ENCODE measurements at places on chromosomes 4 and X. TPM values are rescaled to one million over a fixed set of nuclear protein-coding genes. Genes with fewer than 3 reads are reported as not detected.

SRPX gene
- total RNA-seq = 32.0 TPM

PARM1 gene
- total RNA-seq = 0.87 TPM

SLC25A31 gene
- not detected for total RNA-seq

SLITRK4 gene
- 1.7 TPM for total RNA-seq

CHIC2 gene
- 19.2 TPM for total RNA-seq

PAK3 gene
- 4.5 TPM for total RNA-seq

DNAAF6 gene
- not detected for total RNA-seq

SMIM43 gene
- total RNA-seq = 0.07 TPM

DNA sequence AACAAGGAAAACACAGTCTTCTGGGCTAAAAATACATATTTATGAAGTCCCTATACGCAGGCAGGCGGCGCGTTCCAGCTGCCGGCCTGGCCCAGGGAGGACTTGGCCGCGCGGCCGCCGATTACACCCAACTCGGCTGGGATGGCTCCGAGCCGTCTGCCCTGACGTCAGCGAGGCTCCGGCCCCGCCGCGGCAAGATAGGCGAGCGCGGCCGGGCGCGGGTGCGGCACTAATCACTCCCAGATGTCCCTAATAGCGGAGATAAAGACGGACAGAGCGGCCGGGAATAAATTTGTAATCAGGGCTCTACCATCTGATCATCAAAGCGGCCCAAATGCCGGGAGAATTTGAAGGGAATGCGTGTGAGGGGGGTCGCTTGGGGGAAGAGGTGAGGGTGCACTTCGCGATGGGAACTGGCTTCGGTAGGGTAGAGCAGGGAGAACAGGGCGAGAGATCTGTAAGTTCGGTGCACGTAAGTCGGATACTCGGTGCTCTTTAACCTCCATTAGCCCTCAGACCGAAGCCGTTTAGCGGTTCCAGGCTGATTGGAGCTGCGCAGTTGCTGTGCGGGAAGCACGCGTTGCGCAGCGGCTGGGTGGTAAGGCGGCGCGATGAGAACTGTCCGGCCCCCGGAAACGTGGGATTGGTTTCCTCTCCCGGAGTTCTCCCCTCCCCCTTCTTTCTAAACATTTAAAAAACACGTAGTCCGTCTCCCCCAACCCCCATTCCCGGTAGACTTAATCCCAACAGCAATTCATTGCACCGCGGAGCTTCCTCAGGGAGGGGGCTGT is 7.7 kb downstream of the HAND2 start:
- no peak for DNase-seq

GRCh38 chrX:88135735-88136134 is 611.3 kb upstream of the CPXCR1 start:
- DNase-seq = no peak

- DNase-seq = no peak
Measured at GRCh38 chrX:84363663-84364062, 138.6 kb downstream of the HDX start.

GRCh38 chr4:82753725-82754410 is 44.7 kb downstream of the SCD5 start:
- no peak for DNase-seq

DNA sequence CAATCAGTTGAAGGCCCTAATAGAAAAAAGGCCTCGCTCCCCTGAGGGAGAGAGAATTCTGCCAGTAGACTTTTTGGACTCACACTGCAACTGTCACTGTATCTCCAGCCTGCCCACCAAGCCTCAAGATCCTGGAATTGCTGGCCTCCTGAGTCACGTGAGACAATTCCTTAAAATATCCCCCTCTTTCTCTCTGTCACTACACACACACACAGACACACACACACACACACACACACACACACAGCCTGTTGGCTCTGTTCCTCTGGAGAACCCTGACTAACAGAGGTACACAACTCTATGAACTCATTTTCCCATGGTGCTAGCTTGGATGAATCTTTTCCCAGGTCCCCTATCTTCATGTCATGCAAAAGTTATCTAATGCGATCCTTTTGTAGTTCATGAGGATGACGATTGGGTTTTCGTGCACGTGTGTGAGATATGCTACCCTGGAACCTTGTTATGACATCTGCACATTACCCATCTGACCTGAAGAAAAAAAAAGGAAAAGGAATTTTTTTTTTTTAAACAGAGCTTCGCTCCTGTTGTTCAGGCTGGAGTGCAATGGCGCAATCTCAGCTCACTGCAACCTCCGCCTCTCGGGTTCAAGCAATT is 13.7 kb downstream of the CLRN2 start:
- DNase-seq = no peak

DNA sequence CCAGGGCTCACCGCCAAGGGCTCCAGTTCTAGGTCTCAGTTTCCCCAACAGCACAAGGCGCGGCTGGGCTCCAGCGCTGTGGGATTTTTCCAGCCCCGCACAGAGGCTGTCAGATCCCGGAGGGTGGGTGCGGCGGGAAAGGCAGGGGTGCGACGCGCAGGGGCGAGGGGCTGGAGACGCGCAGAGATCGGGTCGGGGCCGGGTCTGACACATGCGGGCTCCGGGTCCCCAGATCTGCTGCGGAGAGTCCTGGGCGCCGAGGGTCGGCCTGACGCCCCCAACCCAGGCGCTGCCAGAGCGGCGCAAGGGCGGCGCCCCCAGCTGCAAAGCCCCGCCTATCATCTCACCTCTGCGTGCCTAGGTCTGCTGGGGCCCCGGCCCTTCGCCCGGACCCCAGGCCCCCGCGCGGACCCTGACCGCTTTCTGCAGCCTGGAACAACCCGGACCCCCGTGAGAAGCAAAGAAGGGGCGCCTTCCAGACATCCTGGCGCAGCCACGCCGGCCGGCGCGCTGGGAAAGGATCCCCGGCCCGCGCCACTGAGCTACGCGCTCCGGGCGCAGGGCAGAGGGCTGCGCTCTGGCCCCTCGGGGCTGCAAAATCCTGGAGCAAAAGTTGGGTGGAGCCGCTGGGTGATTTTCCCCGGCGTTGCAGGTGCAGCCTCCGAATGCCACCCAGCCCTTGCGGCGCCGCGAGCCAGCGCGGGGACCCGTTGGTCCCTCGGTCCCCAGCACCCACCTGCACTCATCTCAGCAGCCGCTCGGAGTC is 486 bp downstream of the ABLIM2 start:
- no peak for DNase-seq

- DNase-seq = no peak
Measured at GRCh38 chrX:51893931-51894696, 691 bp downstream of the MAGED1 start.

GRCh38 chr4:185730849-185731608 is 81.0 kb downstream of the SORBS2 start:
- no peak for DNase-seq

DNA sequence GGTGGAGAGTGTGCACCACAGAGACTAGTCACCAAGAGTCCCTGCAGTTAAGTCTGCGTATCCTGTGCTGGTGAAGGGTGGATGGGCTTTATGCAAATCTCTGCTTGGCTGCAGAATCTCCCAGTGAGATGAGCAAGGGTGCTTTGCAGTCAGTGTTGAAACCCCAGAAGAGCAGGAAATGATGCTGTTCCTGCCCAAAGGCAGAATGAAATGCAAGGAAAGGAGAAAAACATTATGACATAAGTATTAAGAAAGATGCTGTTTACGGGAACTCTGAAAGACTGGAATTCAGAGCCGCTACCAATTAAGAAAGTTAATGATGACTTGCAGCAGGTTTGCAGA is 25.4 kb upstream of the ACSL1 start:
- no peak for DNase-seq

GRCh38 chr4:42610941-42611340 is 46.0 kb downstream of the ATP8A1 start:
- no peak for DNase-seq

DNA sequence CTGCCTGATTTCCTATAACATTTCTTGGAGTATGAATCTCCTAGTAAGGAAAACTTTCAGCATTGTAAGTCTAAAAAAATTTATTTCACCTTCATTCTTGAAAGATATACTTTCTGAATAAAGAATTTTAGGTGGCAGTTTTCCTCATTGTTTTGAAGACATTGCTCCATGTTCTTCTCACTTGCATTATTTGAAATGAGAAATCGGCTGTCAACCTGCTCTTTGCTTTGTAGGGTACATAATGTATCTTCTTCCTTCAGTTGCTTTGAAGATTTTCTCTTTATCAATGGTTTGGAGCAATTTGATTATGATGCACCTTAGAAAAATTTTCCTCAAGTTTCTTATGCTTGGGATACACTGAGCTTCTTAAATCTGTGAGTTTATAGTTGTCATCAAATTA is 120.3 kb downstream of the EVC2 start:
- no peak for DNase-seq

- no peak for DNase-seq
Measured at GRCh38 chrX:15616531-15616930, 15.8 kb upstream of the ACE2 start.

GRCh38 chrX:131588995-131589394 is 45.1 kb downstream of the OR13H1 start:
- no peak for DNase-seq

DNA sequence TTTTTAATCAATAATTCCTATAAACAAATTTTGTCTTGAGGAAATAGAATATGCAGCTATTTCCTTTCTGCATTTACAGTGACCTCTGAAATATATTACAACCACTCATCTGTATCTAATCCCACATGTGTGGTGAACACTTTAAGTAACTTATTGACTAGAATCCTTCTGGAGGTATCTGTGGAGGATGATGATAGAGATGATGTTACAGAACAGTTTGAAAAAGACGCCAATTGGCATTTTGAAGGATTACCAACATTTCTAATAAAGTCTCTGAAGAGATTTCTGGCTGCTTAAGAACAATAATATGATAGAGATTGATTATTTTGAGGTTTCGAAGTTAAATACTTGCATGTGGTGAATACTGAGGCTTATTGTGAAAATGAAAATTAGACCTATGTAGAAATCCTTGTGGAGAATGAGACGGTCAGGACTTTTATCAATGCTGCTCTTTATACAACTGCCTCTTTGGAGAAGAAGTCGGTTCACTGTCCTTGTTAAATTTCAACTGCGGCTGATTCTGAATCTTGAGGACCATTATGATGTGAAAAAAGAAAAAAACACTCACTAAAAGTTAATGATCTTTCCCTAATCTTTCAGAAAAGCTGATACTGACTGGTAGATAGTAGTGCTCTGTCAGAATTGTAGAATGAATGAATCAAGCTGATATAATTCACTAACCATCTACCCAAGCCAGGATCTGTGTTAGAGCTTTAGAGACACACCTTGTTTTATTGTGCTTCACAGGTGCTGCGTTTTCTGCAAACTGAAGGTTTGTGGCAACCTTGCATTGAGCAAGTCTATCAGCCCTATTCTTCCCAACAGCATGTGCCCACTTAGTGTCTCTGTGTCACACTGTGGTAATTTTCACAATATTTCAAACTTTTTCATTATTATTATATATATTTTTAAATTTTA is 204.7 kb downstream of the SPRY1 start:
- DNase-seq = no peak
